T-helper 17 cell (primary cell): ENCODE measurements at places on chromosomes 7 and 10.

DNA sequence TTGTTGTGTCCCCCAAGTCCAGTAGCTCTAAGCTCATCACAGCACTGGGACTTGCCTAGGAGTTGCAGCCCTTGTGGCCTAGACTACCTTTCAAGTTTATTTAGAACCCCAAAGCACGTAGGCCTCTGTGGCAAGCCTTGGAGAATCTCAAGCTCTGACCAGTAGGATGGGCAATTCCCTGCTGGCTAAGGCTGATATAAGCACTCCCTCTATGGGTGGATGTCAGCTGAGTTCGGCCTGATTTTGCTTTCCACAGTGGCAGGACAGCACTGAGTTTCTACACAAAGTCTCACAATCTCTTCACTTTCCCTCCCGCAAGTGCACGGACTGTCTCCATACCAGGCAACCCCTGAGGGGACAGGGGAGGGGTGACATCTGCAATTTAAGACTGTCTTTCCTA, 886.4 kb upstream of the LRRN3 start:
- no peaks in the 10 kb centered on the region for H3K4me1 ChIP-seq
- H3K27me3 ChIP-seq = no peaks in the 10 kb centered on the region
- H3K36me3 ChIP-seq = no peaks in the 10 kb centered on the region
- no peak for DNase-seq

DNA sequence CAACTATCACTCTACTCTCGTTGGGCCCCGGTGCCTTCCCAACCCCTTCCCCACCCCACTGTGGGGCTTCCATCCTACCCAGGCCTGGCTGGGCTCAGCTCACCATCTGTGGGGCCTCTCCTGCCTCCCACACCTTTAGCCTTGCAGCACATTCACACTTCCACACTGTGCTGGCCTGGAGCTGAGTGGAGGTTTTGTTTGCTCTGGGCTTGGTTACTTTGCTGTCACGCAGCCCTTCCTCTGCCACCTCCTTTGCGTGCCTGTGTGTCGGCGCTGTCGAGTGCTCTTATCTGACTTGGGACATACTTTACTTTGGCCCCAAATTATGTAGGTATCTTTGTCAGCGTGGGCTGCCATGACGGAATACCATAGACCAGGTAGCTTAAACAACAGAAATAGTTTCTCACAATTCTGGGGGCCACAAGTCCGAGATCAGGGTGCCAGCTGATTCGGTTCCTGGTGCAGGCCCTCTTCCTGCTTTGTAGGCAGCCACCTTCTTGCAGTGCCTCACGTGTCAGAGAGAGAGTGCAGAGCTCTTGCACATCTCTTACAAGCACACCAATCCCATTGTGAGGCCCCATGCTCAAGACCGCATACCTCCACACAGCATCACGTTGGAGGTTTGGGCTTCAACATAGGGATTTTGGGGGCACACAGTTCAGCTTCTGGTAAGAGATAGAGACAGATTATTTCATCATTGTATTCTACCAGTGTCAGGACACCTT, 89.0 kb downstream of the CUL1 start:
- H3K27me3 ChIP-seq = no peaks in the 10 kb centered on the region
- H3K4me3 ChIP-seq = no peak overlapping the region
- peaks cover 11% of the 10 kb centered on the region for H3K36me3 ChIP-seq
- H3K27ac ChIP-seq = no peak overlapping the region

DNA sequence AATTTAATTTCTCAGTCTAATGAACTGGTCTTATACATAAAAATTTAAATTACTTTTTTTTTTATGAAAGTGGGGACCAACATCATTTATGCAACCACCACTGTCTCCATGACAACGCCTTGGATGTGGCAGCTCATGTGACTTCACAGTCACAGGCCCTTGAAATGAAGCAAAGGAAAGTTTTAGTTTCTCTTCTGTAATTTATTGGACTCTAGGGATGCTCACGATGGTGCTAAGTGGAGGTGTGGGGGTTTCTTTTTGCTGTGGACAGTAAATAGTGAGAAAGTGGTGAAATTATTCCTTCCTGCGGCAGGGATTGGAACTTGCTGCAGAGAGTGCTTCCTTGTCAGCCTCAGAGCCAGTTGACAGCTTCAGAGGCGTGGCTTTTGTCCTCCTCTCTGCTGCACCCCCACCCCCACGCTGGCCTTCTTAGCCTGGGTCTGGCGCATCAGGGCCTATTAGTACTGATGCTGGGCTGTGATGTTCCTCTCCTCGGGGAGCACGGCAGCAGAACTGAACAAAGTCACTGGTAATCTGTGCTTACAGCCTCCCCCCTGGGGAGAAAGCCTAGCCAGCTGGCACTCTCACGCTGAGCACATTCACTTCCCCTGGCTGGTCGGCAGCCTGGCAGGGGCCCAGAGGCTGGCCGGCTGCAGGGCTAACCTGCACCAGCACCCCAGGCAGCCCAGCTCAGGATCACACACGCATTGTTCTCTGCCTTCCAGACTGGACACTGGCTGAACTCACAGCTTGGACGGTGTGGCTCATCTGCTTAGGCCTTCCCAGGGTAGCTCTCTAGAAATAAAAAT, 517.5 kb upstream of the GALNT17 start:
- H3K4me3 ChIP-seq = no peak overlapping the region
- no peak overlapping the region for H3K27ac ChIP-seq
- peaks cover 2% of the 10 kb centered on the region for H3K36me3 ChIP-seq
- no peaks in the 10 kb centered on the region for H3K27me3 ChIP-seq

DNA sequence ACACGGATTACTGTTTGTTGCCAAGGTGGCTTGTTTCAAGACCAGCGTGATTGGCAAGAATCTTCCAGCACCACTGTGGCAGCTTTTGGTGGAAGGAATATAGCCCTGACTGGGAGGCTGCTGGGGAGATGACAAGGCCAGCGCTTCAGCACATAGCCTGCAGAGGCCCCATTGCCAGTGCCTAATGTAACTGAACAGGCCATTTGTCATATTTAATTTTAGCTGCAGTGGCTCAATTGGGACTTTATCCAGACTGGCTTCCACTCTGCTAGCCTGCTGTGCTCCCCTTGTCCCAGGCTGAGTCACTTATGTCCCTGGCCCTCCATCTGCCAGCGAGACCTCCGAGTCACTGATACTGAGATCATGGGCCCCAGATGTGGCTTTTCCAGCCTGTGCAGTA, 483.1 kb downstream of the GALNT17 start:
- no peak overlapping the region for H3K27ac ChIP-seq
- DNase-seq = no peak
- H3K4me1 ChIP-seq = peaks cover 4% of the 10 kb centered on the region
- no peaks in the 10 kb centered on the region for H3K36me3 ChIP-seq
- no peak overlapping the region for H3K4me3 ChIP-seq

GRCh38 chr10:118308664-118309063, 33.5 kb downstream of the FAM204A start:
- H3K36me3 ChIP-seq = peaks cover 7% of the 10 kb centered on the region
- DNase-seq = no peak
- H3K27me3 ChIP-seq = no peaks in the 10 kb centered on the region
- no peak overlapping the region for H3K27ac ChIP-seq

GRCh38 chr10:60992636-60993035, 48.7 kb upstream of the RHOBTB1 start:
- no peaks in the 10 kb centered on the region for H3K4me1 ChIP-seq
- H3K4me3 ChIP-seq = no peak overlapping the region
- DNase-seq = no peak
- no peak overlapping the region for H3K27ac ChIP-seq
- H3K36me3 ChIP-seq = no peaks in the 10 kb centered on the region

- H3K4me1 ChIP-seq = no peaks in the 10 kb centered on the region
- H3K36me3 ChIP-seq = no peaks in the 10 kb centered on the region
- peaks cover 5% of the 10 kb centered on the region for H3K27me3 ChIP-seq
- H3K4me3 ChIP-seq = no peak overlapping the region
- H3K27ac ChIP-seq = no peak overlapping the region
Measured at GRCh38 chr7:69827558-69827957, 229.3 kb downstream of the AUTS2 start.

GRCh38 chr7:45198986-45199385, 41.4 kb downstream of the RAMP3 start:
- no peak overlapping the region for H3K27ac ChIP-seq
- H3K4me1 ChIP-seq = peaks cover 4% of the 10 kb centered on the region
- H3K27me3 ChIP-seq = peaks cover 31% of the 10 kb centered on the region

- H3K4me1 ChIP-seq = peaks cover 8% of the 10 kb centered on the region
- H3K27ac ChIP-seq = no peak overlapping the region
- H3K36me3 ChIP-seq = no peaks in the 10 kb centered on the region
- H3K4me3 ChIP-seq = no peak overlapping the region
- no peak for DNase-seq
- H3K27me3 ChIP-seq = no peaks in the 10 kb centered on the region
Measured at GRCh38 chr10:5670662-5671375, 4.4 kb upstream of the ASB13 start.

GRCh38 chr10:112723876-112724275, 226.2 kb upstream of the TCF7L2 start:
- DNase-seq = no peak
- peaks cover 2% of the 10 kb centered on the region for H3K4me1 ChIP-seq
- H3K4me3 ChIP-seq = no peak overlapping the region
- no peaks in the 10 kb centered on the region for H3K27me3 ChIP-seq
- no peak overlapping the region for H3K27ac ChIP-seq
- peaks cover 3% of the 10 kb centered on the region for H3K36me3 ChIP-seq

- H3K27ac ChIP-seq = no peak overlapping the region
- no peaks in the 10 kb centered on the region for H3K36me3 ChIP-seq
- H3K27me3 ChIP-seq = peaks cover 39% of the 10 kb centered on the region
- no peaks in the 10 kb centered on the region for H3K4me1 ChIP-seq
- no peak for DNase-seq
Measured at GRCh38 chr10:44332465-44332864, 52.4 kb downstream of the CXCL12 start.

DNA sequence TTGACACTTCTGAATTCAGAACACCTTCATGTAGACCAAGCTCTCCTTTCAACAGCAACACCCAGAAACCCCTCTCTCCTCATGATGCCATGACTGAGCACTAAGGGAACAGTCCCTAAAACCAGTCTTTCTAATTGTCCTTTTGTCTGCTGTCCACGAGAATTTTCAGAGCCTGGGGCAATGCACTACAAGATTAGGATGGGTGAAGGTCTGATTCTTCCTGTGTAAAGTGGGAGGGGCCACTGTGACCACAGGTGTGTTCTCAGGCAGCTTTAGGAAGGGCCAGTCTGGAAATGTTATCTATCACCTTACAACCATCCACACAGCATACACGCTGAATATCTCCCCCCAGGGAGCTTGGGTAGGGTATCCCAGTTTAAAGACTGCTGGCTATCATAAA, 7.9 kb downstream of the PAXIP1 start:
- no peak for DNase-seq
- no peak overlapping the region for H3K27ac ChIP-seq
- H3K4me1 ChIP-seq = peaks cover 10% of the 10 kb centered on the region
- H3K36me3 ChIP-seq = no peaks in the 10 kb centered on the region

GRCh38 chr10:108785011-108785410, 1138.3 kb downstream of the XPNPEP1 start:
- no peaks in the 10 kb centered on the region for H3K4me1 ChIP-seq
- H3K27ac ChIP-seq = no peak overlapping the region
- no peaks in the 10 kb centered on the region for H3K36me3 ChIP-seq
- no peaks in the 10 kb centered on the region for H3K27me3 ChIP-seq
- DNase-seq = no peak

GRCh38 chr10:43983856-43984271, 335.2 kb upstream of the ZNF32 start:
- DNase-seq = no peak
- H3K4me3 ChIP-seq = no peak overlapping the region
- H3K36me3 ChIP-seq = no peaks in the 10 kb centered on the region
- peaks cover 6% of the 10 kb centered on the region for H3K4me1 ChIP-seq

GRCh38 chr10:62912086-62912485, 95.9 kb upstream of the EGR2 start:
- H3K27me3 ChIP-seq = peaks cover 26% of the 10 kb centered on the region
- H3K27ac ChIP-seq = no peak overlapping the region
- no peak overlapping the region for H3K4me3 ChIP-seq
- no peaks in the 10 kb centered on the region for H3K4me1 ChIP-seq
- no peak for DNase-seq

DNA sequence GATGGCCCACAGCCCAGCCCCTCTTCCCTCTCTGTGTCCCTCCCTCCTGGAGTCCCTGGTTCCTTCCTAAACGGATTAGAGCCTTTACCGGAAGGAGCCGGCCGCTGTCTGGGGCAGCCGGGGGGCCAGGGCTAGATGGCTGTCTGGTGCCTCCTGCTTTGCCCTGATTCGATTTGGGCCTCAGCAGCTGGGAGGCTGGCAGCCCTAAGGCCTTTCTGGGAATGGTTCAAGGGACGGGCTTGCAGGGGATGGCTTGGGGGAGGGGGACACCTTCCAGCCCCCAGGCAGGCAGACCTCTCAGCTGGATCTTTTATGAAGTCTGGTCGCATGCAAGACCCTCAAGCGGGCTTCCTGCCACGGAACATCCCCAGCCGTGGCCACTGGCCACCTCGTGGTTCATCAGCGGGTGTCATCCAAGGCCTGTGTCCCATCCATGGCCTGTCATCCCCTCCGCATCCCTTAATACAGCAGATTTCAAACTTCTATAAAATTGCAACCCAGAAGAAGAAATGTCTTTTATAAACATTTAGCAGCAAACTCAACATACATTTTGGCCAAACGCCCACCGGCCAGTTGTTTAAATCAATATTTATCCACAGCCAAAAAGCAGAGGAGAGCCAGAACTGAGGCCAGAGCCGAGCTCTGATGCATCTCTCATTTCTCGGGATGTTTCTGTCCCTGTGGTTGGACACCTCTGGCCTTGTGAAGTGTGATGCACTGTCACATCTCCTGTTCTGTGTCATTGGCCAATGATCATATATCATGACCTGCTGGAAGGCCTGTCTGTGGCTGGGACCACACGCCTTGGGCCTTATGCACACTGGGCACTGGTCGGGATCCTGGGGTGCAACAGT, 52.0 kb downstream of the GTF2IRD1 start:
- H3K4me3 ChIP-seq = no peak overlapping the region
- H3K36me3 ChIP-seq = no peaks in the 10 kb centered on the region
- no peak for DNase-seq
- no peaks in the 10 kb centered on the region for H3K27me3 ChIP-seq
- no peaks in the 10 kb centered on the region for H3K4me1 ChIP-seq
- H3K27ac ChIP-seq = no peak overlapping the region

DNA sequence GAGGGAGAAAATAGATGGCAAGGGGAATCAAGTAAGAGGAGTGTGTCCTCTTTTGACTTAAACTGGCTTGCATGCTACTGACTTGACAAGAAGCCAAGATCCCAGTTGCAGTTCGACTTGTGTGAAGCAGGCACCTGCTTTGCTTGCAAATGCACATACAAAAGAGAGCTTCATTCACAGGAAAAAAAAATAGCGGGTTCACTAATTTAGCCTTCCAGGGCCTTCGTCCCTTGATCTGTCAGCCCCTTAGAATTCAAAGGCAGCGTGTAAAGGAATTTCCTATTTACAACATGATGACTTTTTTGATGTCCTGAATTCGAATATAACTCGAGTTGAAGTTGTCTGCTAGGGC, 192.1 kb downstream of the CELF2 start:
- peaks cover 83% of the 10 kb centered on the region for H3K4me1 ChIP-seq
- peak overlapping the region; percentile 88 for H3K4me3 ChIP-seq
- no peak for DNase-seq
- H3K27me3 ChIP-seq = no peaks in the 10 kb centered on the region
- H3K36me3 ChIP-seq = peaks cover 2% of the 10 kb centered on the region
